ENCODE measurements at places on chromosomes 3 and 15. TPM values are rescaled to one million over a fixed set of nuclear protein-coding genes. Genes with fewer than 3 reads are reported as not detected.

Gene USP13
- 15.9 TPM for polyA plus RNA-seq

Gene PODXL2
- 53.8 TPM for polyA plus RNA-seq

Gene VIPR1
- polyA plus RNA-seq: 1.4 TPM

Gene CNTN6
- 3.7 TPM for polyA plus RNA-seq

Gene FBXO40
- polyA plus RNA-seq: not detected

Gene TUSC2
- polyA plus RNA-seq: 26.2 TPM

Gene GOLGA8K
- polyA plus RNA-seq: 2.9 TPM

Data from renal cortex interstitium (tissue), 15 donors.